ENCODE measurements at places on chromosomes 5 and 9.

DNA sequence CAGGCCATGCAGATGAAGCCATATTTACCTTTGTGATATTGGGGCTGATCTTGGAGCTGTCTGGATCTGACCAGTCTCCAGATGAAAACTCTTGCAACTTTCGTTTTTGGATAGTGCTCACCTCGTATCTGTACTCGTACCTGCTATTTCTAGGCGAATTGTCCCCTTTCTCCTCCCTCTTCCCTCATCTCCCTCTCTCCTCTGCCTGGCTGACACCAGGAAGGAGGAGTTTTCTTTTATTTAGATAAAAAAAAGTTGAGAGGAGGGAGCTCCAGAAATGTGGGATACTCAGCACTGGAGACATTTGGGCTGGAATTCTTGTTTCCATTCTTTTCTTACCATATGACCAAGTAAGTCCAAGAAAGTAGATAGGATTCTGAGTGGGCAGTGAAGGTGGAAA is 54.6 kb upstream of the ABL1 start:
- DNase-seq, result no peak

DNA sequence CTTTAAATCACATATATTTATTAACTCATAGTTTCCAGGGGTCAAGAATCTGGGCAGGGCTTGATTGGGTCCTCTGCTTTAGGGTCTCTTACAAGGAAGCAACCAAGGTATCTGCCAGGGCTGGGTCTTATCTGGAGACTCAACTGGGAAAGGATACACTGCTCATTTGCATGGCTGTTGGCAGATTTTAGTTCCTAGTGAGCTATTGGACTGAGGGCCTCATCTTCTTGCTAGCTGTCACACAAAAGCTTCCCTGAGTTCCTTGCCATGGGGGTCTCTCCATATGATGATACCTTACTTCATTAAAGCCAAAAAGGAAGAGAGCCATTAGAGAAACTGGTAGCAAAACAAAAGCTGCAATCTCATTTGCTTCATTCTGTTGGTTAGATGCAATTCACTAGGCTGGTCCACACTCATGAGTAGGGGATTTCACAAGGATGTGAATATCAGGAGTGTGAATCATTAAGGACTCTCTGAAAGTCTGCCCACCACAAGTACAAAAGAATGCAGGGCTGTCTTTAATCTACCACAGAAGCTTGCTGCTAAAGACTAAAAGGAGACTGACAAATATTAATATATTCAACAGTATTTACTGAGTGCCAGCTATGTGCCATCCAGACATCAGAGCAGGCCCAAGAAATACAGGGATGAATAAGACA is 42.0 kb upstream of the TIMD4 start:
- DNase-seq, result no peak

- no peak for DNase-seq
These were observed 137.4 kb downstream of the LPAR1 start for GRCh38 chr9:110900917-110901316.

DNA sequence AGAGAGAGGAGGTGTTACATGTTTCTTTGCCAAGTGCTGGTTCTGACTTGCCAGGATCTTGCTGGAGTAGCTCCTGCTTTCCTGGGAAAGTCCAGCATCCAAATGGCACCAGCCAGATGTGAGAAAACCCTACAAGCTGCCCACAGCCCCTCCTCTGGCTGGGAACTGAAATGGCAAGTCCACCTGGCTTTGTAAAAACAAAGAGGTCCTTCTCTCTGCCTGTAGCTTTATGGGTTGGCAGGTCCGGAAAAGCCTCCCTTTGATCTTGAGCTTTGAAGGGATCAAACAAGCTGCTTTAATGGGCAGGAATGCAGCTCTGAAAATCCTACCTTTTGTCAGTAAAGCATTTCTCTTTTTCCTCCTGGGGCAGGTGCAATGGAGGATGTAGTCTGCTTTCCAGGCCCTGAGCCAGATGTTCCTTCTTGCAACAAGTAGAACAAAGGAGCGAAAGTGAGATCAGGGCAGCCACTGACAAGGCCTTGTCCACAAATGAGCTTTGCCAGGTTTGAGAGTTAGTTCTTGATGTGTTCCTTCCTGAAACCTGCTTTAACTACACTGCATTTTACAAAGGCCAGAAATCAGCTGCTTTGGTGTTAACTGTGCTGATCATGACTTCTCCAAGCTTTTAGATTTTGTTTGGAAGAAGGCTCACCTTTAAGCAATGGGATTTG is 456.7 kb downstream of the ZNF608 start:
- DNase-seq, result no peak

GRCh38 chr9:7977586-7977985 is 178.0 kb upstream of the DMAC1 start:
- DNase-seq, result no peak

- DNase-seq, result no peak
These were observed 205.5 kb downstream of the PAX5 start for GRCh38 chr9:36828611-36829013.
